Umbilical cord (tissue), 2 donors: ENCODE measurements at places on chromosomes 6 and 20.

- no peak for DNase-seq
Observed at GRCh38 chr20:43919686-43920403, 5.2 kb downstream of the TOX2 start.

DNA sequence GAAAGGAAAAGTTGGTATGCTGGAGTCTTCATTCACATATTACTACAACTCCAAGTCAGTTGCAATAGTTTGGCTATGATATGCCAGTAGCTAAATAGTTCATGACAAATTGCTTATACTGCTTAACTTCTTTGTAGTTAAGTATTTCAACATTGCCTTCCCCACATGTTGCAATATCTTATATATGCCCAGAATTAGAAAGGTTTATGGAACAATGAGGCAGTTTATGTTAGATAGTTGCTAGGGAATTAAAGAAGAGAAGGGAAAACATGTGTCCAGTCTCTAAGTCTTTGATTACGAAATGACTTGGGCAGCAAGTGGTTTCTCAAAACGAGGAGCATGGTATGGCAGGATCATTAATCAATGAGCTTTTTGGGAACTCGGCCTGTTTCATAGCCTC is 145.8 kb downstream of the PLCB4 start:
- peak; percentile 58 for DNase-seq

- DNase-seq, result peak; percentile 67
Observed at GRCh38 chr20:10306440-10307358, 88.1 kb downstream of the SNAP25 start.

GRCh38 chr6:127690092-127690491 is 113.1 kb downstream of the C6orf58 start:
- DNase-seq, result no peak

DNA sequence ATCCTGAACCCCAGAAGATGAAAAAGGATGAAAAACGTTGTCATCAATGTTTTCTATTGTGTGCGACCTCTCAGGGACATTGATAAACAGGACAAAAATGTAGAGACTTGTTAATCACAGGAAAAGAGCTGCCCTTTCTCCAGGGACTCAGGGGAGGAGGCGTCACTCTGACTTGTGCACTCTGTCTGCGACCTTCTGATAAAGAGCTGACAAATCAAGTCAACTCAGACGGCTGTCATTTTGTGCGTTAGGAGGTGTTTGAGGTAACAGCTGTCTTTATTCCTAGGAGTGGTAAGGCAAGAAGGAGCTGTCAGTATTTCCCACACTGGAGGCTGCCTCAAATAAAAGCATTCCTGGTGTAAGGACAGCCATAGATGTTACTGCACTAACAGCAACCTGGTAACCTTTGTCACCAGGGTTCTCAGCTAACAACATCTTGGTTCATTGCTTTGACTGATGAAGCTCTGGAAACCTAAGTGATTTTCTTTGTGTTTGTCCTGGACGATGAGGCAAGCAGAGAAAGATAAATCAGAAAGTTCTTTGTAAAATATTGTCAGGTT is 38.6 kb upstream of the NXT1 start:
- DNase-seq, result no peak

- DNase-seq, result no peak
Observed at GRCh38 chr20:44083220-44083933, 103.6 kb downstream of the JPH2 start.

GRCh38 chr6:17093686-17094085 is 8.2 kb upstream of the STMND1 start:
- DNase-seq, result no peak

DNA sequence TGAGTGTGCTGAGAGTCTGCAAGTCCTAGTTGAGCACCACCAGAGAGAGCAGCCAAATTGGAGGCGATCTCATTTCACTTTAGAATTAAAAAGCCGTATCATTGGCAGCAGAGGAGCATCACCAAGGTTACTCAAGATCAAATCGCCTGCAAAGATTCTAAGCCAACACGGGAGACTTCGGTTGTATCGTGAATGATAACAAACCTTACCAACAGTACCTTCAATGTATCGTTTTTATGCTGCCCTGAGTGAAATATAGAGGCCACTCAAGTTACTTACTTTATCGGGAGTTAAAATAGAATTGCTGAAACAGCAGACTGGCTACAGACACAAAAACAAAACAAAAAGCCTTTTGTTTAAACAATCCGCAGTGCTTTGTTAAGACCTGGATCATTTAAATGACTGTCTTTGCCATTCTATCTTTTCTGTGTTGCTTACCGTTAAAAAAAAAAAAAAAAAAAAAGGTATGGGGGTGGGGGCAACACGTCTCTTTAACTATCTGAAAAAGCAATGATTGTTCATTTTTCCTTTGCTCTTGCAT is 14.2 kb downstream of the NHSL1 start:
- no peak for DNase-seq

DNA sequence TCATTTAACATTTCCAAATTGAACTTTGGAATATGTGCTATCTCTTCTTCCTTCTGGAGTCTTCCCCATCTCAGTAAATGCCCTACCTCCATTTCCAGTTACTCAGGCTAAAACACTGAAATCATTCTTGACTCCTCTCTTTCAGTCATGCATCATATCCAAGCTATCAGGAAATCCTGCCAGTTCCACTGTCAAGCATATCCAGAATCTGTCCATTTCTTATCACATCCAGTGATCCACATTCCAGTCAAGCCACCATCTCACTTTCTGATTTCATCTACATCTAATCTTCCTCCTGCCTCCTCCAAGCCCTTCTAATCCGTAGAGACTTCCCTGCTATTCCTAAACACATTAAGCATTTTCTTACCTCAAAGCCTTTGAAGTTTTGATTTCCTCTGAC is 15.3 kb upstream of the TBC1D32 start:
- no peak for DNase-seq

GRCh38 chr20:58547623-58548475 is 32.6 kb upstream of the APCDD1L start:
- DNase-seq, result no peak

- peak; percentile 38 for DNase-seq
Observed at GRCh38 chr20:49385465-49385864, 97.0 kb downstream of the KCNB1 start.

GRCh38 chr6:121540210-121540609 is 104.8 kb downstream of the GJA1 start:
- DNase-seq, result no peak

DNA sequence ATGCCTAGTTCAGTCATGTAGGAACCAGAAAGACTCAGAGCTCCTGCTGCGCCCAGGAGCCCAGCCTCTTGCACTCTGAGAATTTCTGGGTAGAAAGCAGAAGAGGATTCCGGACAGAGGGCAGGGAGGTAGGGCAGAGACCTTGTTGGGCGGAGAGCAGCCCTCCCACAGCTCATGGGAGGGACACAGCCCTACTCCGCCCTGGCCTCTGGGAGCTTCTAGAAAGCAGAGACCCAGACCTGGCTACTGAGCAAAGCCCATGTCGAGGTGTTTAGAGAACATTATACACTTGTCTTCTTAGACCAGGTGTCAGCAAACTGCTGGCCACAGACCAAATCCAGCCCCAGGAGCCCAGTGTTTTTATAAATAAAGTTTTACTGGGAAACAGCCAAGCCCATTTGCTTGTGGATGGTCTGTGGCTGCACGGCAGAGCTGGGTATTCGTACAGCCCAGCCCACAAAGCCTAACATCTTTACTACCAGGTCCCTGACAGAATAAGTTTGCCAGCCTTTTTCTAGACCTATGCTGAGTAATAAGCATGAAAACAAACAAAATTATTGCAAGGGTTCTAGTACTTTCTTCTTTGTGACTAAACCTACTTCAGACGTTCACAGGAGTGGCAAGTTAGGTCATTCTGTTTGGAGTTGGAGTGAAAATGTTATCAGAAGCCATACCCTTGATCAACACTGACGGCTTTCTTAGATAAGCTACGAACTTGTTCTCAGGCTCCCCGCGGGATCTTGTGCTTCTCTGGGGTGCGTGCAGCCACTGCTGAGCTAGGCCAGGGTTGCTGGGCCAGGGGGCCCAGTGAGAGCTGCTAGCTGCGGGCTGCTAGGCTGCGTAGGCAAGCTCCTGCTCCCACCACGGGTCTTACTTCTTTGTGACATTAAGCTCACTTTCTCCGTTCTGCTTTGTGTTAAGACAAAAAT is 235.1 kb upstream of the FOXQ1 start:
- no peak for DNase-seq

GRCh38 chr6:168658059-168658458 is 217.1 kb downstream of the SMOC2 start:
- no peak for DNase-seq

DNA sequence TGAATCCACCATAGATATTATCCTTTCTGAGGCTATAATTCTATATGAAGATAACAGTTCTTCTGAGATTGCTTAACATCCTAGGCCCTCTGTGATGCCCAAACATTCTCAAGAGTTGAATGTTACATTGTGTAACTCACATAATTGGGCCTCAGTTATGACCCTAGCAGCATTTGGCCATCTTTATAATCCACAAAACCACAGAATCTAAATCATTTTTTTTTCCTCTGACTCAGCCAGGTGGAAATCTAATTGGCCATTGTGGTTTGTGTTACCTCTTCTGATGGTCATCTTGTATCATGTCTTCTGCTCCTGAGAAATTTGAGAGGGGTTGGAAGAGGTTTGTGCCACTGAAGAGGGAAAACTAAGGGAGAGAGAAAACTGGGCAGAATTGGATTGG is 99.5 kb downstream of the LINC00237 start:
- no peak for DNase-seq

- DNase-seq, result peak; percentile 8
Observed at GRCh38 chr6:137949686-137950390, 82.8 kb downstream of the TNFAIP3 start.

- DNase-seq, result no peak
Observed at GRCh38 chr20:41110930-41111577, 26.3 kb upstream of the PLCG1 start.

DNA sequence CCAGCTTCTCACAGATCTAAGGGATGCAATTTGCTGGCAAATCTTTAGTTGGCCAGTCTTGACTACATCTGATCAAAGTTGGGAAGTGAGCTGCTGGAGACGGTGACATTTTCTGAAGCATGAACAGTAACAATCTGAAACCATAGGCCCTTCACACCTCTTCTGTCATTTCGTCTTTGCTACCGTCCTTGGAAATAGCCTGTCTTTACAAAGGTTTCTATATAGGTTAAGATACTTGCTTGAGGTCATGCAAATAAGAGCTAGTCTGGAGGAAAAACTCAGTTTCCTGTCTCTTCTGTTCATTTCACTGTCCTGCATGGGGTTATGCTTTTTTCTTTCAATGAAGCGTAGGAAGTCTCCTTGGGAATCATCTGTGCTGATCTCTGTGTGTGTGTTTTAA is 55.6 kb downstream of the CARMIL1 start:
- DNase-seq, result no peak

DNA sequence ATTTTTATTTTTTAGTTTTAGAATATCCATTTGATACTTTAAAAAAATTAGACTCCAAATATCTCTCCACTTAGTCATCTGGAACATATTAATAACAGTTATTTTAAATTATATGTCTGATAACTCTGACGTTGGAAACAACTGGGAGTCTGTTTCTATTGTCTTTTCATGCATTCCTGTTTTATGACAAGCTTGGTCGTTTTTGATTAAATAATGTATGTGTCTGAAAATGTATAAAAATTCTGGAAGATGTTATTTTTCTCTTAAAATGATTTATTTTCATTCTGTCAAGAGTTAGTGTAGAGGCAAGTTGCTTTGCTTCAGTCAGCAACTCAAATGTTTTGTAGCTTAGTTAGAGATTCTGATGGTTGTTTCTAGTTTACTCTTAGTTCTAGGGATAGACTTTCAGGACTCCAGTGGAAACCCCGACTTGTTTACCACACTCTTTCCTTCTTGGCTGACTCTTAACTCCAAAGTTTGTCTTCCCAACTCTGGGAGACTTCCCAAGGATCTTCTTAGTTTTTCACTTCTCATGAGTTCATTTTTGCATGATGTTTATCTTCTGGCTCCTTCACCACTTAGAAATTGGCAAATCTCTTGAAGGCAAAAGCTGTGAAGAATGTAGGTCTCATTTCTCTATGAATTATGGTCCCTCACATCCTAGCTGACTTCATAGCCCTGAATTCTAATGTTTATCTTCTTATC is 190.9 kb downstream of the LAMA2 start:
- no peak for DNase-seq
